Left hindlimb (tissue), 1 donor: ENCODE measurements at places on chromosomes 1 and 21.

DNA sequence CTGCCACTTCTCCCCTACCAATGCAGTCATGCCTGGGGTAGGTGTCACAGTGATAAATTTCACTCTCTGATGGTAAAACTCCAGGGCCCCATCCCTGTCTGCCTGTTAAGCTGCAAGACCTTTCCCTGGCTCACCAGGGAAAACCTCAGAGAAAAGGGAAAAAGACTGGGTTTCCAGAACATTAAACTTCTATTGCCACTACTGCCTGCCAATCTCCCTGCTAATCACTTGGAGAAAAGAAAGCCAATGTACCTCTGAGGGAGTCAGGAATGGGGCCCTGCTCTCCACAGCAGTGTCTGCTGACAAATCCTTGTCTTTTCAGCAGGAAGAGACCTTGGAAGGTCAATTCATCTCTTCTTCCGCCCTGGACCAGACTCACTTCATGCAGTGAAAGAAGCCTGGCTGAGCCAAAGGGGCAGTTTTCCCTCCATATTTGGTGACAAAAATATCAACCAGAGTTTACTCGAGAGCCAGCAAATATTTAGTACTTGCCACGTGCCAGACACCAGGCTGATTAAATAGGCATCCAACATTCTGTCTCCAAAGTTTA is 49.1 kb upstream of the CTTNBP2NL start:
- no peak for DNase-seq

DNA sequence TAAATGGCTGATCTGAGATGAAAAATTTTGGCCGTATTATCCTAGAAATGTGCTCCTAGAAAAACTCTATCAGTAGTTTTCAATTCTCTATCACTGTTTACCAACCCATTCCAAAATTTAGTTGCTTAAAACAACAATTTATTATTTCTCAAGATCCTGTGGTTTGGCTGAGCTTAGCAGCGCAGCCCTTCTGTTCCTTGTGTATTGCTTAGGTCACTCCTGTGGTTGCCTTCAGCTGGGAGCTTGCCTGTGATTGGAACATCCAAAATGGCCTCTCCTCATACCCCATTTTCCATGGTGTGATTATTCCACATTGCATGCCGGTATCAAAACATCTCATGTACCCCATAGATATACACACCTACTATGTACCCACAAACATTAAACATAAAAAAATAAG is 22.8 kb upstream of the STUM start:
- no peak for DNase-seq

- no peak for DNase-seq
Observed at GRCh38 chr1:22245726-22246125, 102.8 kb upstream of the WNT4 start.

GRCh38 chr1:212292250-212293105 is 7.3 kb downstream of the PPP2R5A start:
- no peak for DNase-seq

- no peak for DNase-seq
Observed at GRCh38 chr1:241706967-241707366, 54.9 kb downstream of the WDR64 start.

DNA sequence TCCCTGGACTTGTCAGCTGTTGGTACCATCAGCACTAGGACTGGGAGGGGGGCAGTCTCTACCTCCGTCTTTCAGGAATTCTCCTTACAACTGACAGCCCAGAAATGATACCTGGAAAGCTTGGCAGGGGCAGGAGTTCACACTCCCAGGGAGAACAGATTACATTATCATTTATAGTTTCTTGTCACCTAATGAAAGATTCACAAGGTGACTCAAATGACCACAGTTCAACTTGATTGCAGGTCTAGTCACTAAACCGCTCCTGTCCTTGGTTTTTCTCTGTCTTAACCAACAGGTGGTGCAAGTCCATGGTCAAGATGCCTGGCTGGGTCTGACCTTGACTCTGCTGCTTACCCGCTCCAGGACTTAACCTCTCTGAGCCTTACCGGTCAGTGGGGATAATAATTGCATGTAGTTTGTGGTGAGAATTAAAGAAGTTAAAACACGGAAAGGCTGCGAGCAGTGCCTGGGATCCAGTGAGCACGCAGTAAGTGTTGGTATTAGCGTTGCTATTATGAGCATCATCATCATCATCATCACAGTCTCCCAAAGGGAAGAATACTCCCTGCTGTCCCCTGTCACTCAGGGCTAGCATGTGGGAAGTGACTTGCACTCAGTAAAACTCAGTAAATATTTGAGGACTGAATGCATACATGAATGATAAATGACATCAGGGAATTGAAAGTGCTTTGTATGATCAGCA is 125.3 kb upstream of the CD34 start:
- no peak for DNase-seq

GRCh38 chr1:194277927-194278326 is 1091.5 kb upstream of the B3GALT2 start:
- no peak for DNase-seq
